ENCODE measurements at places on chromosomes 6 and 20.

DNA sequence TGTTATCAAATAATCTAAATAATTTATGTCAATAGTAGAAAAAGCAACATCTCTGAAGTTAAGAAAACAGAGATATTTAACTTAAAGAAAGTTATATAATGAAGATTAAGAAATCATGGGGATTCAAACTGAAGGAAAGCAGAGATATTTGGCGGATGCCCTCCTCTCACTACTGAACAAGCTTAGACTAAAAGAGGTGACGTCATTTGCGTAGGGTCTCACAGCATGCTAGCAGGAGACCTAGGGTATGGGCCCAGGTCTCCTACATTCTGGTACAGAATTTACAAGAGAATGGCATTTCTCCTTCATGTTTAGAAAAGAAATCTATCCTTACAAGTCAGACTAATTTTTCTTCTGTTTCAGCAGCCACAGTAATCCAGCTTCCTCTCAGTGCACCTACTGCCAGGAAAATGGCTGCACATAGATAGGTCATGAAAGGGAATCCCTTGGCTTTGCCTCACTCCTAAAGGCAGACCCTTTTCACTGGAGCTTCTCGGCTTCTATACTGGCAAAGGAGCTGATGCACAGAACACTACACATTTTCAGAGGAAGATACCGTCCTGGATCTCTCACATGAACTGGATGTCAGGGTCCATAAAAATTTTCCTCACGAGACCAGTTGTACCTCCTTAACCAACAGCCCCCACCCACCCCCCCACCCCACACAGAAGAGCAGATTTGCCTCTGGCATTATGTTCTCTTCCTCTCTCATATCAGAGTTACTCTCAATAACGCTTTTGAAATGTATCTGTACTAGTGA, 41.8 kb upstream of the DST start:
- DNase-seq, result no peak

- DNase-seq, result no peak
Measured at GRCh38 chr6:138550346-138550767, 51.1 kb upstream of the NHSL1 start.

- DNase-seq, result no peak
Measured at GRCh38 chr6:2796861-2797260, 31.7 kb downstream of the WRNIP1 start.

DNA sequence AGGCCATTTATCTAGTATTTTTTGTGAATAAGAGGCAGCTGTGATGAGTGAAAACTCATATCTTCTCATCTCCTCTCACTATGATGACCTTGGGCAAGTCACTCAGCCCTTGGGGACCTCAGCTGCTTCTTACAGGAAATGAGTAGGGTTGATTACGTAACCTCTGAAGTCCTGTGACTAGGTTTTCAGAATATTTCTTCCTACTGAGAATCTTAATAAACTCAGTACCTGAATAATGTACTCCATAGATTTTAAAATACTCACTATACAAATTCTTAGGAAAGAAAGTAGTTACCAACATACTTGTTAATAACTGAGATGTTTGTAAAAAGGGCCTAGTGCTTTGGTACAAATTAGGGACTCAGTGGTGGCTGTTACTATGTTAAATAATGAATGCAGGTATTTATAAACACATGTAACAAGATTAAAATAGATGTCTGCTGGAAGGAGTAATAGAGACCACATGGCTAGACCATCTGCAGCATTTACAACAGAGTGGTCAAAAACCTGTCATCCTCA, 60.9 kb downstream of the RPRD1B start:
- no peak for DNase-seq

DNA sequence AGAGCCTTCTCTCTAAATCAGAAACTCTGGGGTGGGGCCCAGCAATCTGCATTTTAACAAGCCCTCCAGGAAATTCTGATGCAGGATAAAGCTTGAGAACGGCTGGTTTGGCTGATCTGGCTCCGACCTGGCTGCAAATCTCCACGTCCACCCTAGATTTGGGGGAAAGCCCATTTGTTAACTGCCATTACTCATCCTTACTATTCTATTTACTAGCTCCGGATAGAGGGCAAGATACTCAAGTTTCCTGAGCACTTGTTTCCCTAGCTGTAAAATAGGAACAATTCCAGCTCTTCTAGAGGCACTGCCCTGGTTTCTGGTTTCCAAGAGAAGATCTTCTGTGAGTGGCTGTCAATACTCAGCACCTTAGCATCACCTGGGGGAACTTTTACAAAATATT, 44.4 kb downstream of the DAAM2 start:
- DNase-seq, result no peak

DNA sequence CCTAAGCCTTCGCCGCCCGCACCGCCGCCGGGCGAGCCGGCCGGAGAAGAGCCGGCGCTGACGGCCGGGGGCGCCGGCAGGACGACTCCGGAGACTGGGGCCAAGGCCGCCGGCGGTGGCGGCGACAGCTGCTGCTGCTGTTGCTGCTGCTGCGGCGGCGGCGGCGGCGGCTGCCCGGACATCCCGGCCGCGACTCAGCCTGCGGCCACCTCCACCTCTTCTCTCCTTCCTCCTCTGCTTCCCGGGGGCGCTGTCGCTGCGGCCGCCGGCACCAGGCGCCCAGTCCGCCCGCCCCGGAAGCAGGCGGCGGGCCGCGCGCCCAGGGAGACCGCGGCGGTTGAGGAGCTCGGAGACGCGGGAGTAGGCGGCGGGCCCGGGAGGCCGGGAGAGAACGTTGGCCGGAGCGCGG, 307 bp downstream of the RANBP9 start:
- no peak for DNase-seq

DNA sequence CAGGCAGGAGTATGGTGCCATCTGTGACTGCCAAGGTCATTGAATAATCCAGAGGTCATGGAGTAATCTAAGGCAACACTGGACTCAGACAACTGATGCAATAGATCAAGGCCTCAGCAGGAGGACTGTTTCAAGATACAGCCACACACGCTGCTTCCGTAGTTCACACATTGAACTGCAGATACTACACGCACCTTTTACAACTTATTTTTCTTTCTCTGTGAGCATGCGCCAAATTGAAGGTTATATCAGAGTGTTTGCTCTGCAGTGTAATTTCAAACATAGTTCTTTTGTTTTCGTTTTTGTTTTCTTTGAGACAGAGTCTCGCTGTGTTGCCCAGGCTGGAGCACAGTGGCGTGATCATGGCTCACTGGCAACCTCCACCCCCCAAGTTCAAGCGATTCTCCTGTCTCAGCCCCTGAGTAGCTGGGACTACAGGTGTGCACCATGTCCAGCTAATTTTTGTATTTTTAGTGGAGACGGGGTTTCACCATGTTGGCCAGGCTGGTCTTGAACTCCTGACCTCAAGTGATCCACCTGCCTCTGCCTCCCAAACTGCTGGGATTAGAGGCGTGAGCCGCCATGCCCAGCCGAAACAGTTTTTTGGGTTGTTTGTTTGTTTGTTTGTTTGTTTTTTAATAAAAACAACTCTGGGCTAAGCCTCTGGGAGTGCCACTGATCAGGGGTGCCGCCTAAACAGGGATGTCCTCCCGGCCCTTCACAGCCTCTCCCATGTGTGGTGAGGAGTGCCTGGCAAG, 96.6 kb upstream of the NAA20 start:
- no peak for DNase-seq
